ENCODE measurements at places on chromosomes 1 and 21.

DNA sequence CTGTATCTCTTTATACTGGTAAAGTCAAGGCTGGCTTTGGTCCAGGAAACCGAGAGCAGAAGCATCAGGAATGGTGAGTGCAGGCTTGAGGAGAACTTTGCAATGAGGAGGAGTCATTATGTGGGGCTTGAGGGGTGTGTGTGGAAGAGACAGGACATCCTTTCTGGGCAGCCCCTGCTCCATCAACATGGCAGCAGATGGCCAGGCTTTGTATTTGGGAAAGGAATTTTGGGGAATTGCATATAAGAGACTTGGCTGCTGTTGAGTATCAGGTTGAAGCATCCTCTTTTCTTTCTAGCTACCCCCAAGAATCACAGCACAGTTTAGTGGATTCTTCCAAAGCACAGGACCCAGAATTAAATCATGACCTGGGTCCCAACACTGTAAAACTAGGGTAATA lies 33.4 kb downstream of the VTCN1 start:
- no peak for ATAC-seq

DNA sequence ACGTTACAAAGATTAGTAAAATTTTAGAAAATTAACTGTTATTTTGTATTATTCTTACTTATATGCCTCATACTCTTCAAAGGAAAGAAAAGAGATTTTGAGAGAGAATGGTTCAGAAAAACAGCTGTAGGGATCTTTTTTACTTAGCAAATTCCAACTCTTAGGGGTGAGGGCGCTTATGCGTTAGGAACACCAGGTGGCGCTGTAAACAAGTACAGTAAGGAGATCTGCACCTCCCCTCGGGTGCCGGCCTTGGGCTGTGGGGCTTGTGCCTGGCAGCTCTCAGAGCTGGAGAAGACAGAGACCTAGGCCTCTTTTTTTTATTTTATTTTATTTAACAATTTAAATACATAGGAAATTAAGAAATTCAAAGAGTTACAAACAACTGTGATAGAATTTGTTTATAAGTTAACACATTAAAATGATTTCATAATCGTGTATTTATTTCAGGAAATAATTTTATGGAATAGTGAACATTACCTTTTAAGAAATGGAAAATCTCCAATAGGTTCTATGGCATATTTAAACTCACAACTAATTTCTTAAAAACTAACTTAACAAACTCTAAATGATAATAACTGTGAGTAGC lies 32.6 kb downstream of the UTP25 start:
- peak; percentile 85 for ATAC-seq

- ATAC-seq: no peak
Measured at GRCh38 chr1:207393610-207394009, 60.5 kb upstream of the CR2 start.

DNA sequence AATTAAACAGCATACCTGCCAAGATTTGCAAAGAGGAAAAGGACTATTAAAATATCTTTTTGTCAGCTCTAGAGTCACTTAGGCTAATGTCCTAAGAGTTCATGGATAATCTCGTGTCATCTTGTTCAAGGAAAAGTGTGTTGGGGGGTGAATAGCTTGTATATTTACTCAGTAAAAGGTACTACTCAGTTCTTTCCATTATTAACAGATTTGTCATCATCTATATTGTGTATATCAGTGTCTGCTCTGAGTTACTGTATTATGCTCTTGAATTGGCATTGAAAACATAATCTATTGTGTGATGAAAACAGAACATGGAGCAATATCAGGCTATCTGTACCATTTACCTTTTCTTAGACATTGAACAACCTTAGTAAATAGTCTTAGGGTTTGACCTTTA lies 41.9 kb downstream of the SMG7 start:
- ATAC-seq: no peak

DNA sequence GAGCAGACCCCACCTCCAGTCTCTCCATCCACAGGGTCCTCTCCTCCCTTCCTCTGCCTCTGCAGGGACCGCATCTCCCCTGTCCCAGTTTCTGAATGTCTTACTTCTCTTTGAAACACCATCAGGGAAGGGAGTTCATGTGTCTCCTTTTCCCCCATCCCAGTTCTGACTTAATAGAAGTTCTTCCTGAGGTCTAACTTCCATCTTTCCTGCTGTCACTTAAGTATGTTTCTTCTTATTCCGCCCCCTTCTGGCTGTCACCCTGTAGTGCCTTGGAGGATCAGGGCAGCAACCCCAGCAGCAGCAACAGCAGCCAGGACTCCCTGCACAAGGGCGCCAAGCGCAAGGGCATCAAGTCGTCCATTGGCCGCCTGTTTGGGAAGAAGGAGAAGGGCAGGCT lies 29.3 kb downstream of the MYOG start:
- no peak for ATAC-seq

DNA sequence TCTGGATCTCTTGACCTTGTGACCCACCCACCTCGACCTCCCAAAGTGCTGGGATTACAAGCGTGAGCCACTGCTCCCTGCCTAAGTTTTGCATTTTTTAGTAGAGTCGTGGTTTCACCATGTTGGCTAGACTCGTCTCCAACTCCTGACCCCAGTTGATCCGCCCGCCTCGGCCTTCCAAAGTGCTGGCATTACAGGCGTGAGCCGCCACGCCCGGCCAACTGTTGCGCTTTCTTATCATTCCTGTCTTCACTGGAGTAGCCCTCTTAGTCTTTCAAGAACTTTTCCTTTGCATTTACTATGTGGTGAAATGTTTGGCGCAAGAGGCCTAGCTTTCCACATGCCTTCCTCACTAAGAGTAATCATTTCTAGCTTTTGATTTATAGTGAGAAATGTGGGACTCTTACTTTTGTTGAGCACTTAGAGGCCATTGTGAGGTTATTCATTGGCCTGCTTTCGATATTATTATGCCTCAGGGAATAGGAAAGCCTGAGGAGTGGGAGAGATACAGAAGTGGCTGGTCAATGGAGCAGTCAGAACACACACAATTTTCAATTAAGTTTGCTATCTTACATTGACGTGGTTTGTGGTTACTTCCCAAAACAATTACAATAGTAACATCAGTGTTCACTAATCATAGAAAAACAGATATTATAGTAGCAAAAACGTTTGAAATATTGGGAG lies 111.0 kb downstream of the ZMYM4 start:
- ATAC-seq: no peak

DNA sequence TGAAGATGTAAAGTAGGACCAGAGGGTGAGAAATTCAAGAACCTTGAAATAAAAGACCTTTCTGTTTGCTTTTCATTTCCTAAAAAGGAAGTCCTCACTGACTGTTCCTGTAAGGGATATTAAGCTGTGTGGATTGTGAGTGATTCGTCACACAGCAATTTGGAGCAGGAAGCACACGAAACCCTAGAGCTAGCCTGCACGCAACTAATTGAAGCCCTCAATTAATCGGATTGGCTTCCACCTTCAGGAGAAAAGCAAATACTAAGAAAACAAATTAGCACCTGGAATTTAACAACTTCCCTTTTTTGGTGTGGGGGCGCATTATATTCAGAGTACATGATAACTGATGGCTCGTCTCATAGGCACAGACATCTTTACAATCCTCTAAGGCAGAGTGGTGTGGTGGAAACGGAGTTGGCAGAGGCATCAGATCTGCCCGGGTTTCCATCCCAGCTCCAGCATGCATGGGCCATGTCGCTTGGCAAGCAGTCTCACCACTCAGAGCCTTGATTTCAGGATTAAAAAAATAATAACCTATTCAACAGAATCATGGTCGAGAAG lies 95.2 kb downstream of the KCNJ15 start:
- ATAC-seq: no peak

DNA sequence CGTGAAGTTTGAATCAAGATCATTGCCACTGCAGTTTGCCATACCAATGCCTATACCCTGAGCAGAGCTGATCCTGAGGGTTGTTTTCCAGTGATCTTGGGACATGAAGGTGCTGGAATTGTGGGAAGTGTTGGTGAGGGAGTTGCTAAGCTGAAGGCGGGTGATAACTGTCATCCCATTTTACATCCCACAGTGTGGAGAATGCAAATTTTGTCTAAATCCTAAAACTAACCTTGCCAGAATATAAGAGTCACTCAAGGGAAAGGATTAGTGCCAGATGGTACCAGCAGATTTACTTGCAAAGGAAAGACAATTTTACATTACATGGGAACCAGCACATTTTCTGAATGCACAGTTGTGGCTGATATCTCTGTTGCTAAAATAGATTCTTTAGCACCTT lies 78.6 kb downstream of the FMN2 start:
- ATAC-seq: no peak

GRCh38 chr1:32702599-32703478 lies at the start of gene SYNC:
SYNC (minus strand) TSS chr1:32702770; CDS start chr1:32702660, 110 bp downstream.
- ATAC-seq: peak; percentile 41

DNA sequence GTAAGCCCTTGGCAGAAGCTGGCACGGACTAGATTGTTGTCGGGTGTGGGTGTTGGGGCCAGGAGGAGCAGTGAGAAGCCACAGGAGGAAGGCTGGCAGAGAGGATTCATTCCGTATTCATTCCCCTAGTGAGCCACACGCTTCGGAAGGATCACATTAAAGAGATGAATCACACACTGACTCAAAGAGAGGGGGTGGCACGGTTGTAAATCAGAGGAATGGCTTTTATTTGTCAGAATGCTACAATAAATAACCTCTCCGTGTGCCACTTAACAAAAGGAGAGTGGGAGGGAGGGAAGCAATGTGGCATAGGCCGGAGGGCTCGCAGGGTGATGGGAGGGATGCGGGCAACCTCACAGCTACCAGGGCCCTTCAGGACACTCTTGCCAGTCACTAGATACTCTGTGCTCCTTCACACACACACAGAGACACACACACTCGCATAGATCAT lies 135.5 kb downstream of the HIVEP3 start:
- peak; percentile 91 for ATAC-seq

DNA sequence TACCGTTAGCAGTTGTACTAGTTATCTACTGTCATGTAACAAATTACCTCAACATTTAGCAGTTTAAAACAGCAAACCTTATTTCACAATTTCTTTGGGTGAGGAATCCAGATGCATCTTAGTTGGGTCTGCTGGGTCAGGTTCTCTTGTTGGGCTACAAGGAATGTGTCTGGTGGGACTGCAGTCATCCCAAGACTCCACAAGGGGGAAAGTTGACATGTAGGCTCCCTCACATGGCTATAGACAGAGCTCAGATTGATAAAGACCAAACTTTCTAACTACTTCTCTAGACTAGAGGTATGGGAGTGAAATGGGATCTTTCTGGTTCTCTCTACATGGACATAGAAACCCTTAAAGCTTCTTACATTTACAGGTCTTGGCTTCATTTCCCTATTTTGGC lies 160.9 kb downstream of the UCK2 start:
- no peak for ATAC-seq

- ATAC-seq: no peak
Measured at GRCh38 chr1:213279410-213279809, 228.4 kb downstream of the RPS6KC1 start.

DNA sequence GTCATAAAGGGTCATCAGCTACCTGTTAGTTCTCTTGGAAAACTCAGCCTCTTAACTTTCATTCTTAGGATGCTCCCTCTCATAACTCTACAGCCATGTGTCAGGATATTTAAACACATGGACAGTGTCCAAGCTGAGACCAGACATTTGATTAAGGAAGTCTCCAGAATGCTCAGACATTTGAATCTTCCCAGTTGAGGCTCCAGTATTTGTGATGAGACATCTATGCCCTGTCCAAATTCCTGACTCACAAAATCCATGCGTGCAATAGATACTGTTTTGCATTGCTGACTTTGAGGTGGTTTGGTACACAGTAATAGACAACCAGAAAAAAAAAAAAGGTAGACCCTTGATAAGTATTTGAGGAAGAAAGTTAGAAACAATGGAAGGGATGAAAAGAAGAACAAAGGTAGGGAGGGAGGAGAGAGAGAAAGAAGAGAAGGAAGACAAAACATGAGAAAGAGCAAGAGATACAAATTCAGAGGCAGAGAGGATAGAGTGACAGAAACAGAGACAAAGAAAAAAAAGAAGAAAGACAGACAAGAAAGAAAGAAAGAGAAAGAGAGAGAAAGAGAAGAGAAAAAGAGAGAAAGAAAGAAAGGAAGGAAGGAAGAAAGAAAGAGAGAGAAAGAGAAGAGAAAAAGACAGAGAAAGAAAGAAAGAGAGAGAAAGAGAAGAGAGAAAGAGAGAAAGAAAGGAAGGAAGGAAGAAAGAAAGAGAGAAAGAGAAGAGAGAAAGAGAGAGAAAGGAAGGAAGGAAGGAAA lies 275.5 kb upstream of the PRMT6 start:
- no peak for ATAC-seq

GRCh38 chr1:35377555-35377954 lies 109.0 kb downstream of the ZMYM4 start:
- ATAC-seq: peak; percentile 68

DNA sequence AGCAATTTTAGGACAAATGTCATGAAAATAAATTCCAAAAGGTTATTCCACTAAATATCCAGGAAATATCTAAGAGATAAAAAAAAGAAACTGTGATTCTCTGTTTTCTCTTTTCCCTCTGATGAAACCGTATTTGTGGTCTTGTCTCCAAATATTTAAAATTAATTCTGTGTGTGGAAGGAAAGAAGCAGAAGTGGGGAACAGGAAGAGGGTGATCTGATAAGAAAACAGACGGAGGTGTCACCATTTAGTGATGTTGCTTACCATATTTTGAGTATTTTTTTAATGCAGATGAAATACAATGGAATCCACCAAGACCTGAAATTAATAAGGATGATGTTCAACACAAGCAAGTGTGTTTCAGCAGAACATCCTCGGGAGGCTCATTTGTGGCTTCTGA lies 29.6 kb downstream of the CLCA1 start:
- ATAC-seq: no peak

DNA sequence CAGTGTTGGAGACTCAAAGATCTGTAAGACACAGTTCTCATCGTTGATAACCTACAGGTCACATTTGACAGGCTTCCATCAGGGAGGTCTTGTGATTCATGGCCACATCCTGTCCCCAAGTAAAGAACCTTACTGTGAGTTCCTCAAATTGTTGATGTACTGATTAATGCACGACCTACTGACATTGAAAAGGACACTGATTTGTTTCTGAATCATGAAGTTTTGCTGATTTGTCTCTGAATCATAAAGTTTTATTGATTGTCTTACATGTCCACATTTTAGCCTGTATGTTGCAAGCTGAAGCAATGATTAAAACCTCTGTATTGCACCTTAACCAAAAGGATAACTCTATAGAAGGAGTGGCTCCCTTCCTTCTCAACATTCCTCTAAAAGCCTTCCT lies 476.3 kb upstream of the RUNX1 start:
- ATAC-seq: peak; percentile 81

GRCh38 chr1:167634435-167634834 lies 4.4 kb downstream of the RCSD1 start:
- no peak for ATAC-seq

GRCh38 chr1:208150833-208151458 lies 93.2 kb downstream of the PLXNA2 start:
- ATAC-seq: no peak

DNA sequence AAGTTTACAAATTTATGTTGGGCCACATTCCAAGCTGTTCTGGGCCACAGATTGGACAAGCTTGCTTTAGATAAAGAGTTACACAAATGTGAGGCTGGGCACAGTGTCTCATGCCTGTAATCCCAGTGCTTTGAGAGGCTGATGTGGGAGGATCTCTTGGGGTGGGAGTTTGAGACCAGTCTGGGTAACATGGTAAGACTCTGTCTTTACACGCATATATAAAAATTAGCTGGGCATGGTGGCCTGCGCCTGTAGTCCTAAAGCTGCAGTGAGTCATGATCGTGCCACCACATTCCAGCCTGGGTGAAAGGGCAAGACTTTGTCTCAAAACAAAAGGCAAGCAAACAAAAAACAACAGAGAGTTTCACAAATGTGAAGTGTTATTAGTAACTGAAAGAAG lies 5.9 kb upstream of the VCAM1 start:
- no peak for ATAC-seq

GRCh38 chr1:195071461-195071860 lies 1536.8 kb downstream of the KCNT2 start:
- ATAC-seq: no peak

All from activated CD4-positive, CD25-positive, alpha-beta regulatory T cell treated with anti-CD3 and anti-CD28 coated beads, Interleukin-2, amount 50 U/mL, for 24 hours (primary cell).